ENCODE measurements at places on chromosomes 16 and 17. TPM values are rescaled to one million over a fixed set of nuclear protein-coding genes. Genes with fewer than 3 reads are reported as not detected.

Gene PRAC2
- total RNA-seq, result not detected

Gene GLIS2
- 0.14 TPM for total RNA-seq

Gene CACNG5
- not detected for total RNA-seq

Gene TIMP2
- 5.0 TPM for total RNA-seq

Gene MT1G
- total RNA-seq, result 5.0 TPM

Gene CCT6B
- total RNA-seq, result 1.5 TPM

Gene LGALS9C
- 5.9 TPM for total RNA-seq

Gene SEC14L5
- not detected for total RNA-seq

Gene PLSCR3
- 82.1 TPM for total RNA-seq

Gene MBTD1
- 15.3 TPM for total RNA-seq

All from activated naive CD8-positive, alpha-beta T cell treated with anti-CD3 and anti-CD28 coated beads, Interleukin-2, amount 10 ng/mL, durations not matched to agents 7 days and 5 days (primary cell).